NAMALWA (cell line): ENCODE measurements at places on chromosomes 11 and 22.

DNA sequence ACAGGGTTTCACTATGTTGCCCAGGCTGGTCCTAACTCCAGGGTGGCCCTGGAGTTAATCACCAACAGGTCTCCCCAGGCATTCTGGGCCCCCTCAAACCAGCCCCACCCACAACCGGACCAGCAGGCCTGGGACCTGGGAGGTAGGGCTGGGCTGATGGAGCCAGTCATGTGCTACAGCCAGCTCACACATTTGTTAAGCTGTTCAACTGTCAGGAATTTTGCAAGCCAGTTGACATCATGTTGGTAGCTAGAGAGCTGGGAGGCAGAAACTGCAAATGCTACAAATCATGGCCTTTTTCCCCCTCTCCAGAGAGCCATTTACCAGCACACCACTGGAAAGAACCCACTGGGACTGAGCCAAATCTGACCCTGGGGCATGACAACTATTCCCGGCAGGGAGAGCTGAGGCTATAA is 6.8 kb downstream of the ARHGAP1 start:
- no peak for DNase-seq

GRCh38 chr11:18564149-18564548 is 24.4 kb downstream of the UEVLD start:
- DNase-seq = no peak

DNA sequence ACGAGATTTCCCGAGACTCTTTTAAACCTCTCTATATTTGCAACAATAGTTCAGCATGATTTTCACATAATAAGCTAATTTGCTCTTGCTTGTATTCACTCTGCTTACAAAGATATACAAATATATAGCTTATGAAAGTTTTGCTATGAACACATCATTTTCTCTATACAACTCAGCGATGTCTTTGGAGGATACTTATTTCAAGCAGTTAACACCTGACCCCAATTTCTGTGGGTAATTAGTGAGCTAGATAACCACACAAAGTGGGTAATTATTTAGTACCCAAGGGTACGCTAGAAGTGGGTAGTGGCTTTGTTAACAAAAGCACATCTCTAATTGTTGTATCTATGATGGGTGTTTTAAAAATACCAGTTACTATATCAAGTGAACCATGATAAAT is 12.3 kb downstream of the BLID start:
- DNase-seq = no peak

DNA sequence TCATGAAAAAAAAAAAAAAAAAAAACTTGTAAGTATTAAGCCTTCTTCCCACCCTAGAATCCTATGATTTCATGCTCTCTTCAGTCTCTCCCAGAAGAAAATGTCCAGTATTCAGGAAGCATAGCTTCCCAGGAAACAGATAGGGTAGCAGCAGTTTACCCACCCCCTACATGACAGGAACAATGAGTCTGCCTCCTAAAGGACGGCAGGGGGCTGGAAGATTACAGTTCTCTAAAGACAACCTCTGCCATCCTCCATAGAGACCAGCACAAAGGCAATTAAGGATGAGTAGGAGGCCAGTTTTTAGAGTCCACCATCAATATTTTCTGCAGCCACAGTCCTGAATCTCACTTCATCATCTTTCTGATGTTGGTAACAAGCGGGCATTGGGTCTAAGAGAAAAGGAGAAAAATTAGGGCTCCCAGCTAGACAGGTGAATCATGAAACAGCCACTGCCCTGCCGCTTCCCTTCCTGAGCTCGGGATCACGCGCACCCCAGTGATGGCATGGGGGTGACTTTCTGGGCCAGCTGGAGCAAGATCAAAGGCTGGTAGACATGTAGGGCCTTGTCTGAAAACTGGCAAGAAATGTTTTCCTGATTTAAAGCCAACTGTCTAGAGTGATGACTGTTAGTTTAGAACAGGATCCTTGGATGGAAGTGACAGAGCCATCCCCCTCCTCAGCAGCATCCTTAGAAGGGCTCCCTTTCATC is 322.8 kb downstream of the LARGE1 start:
- no peak for DNase-seq

- DNase-seq = no peak
Observed at GRCh38 chr22:41524809-41525449, 19.3 kb downstream of the POLR3H start.

GRCh38 chr22:25689631-25690030 is 52.4 kb upstream of the MYO18B start:
- DNase-seq = no peak

DNA sequence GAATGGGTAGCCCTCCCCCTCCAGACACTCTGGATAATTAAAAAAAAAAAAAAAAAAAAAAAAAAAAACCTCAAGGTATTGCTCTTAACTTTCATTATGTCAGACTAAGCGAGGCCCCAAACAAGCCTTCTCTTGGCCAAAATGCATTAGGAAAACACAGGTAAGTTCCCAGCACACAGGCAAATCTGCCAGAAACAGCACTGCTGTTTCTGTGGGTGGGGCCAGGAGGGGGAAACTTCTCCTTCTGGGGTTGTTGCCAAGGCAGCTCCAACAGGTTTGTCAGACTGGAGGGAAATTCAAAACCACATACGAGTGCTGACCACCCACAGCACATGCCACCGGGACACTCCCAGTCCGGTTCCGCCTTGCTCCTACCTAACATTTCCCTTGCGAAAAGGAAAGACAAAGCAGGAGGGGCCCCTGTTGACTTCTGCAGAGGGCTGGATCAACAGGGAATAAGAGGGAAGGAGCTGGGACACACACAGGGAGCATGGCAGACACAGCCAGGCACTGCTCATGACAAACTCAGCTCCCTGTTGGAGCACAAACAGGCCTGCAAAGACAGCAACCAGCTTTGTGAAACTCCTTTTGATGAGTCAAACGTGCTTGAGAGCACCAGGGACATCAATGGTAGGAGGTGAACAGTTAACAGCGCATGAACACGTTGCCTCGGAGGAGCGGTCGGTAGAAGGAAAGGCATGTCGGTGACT is 55.0 kb downstream of the MYH9 start:
- no peak for DNase-seq

DNA sequence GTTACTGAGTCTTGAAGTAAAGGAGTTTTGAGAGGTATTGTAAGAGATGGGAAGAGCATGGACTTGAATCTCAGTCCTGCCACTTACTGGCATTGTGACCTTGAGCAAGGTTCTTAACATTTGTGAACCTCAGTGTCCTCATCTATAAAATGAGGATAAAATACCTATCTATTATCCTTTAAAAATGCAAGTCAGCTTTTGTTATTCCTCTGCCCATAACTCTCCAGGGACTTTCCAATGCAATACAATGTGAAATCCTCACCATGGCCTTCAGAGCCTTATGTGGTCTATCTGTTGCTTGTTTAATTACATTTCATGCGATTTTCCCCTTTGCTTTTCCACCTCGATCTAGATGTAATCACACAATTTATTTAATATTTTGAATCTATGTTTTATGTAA is 9.1 kb downstream of the TMEM135 start:
- no peak for DNase-seq

DNA sequence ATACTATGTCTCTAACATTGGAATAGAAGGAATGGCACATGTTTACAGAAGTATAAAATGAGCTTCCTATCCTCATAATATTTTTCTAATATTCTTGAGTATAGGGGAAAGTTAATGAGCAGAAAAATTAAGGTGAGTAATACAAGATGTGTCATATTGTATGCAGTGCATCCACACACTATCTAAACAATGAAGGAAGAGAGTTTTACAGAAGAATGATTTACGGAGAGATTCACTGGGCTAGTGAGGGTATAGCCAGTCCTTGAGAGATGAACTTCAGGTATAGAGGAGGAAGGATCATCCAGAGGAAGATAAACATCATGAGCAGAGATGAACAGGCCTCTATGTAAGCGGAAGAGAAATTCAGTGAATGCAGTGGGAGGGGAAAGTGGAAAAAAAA is 569.0 kb downstream of the CNTN5 start:
- no peak for DNase-seq

DNA sequence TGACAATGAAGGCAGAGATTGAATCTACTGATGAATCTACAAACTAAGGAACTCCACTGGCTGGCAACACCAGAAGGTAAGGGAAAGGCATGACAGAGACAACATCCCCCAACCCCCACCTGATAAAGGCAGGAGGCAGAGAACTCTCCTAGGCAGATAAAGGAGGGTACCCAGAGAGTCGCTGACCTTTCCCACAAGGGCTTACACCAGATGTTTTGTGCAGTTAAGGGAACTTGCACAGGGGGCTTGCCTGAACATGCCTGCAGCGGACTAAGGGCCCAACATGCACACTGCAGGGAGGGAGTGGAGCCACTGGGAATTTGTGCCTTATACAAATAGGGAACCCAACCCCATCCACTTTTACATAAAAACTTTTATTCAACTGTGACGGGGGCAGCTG is 1996.9 kb upstream of the RAG2 start:
- DNase-seq = peak; percentile 15

DNA sequence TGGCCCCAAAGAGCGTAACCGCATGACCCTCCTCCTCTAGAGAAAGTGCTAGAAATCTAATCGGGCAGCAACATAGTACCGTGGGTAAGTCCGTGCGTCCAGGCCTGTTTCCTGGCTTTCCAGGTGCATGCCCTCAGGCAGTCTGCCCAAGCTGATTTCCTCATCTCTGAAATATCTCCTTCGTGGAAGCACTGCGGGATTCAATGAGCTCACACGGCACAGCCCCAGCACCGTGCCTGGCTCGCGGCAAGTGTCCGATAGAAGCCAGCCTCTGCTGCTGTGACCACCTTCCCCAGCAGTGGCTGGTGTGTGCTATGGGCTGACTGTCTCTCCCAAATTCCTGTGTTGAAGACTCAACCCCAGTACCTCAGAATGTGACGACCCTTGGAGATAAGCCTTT is 20.7 kb downstream of the RPUSD4 start:
- DNase-seq = no peak

GRCh38 chr11:124950601-124951330 is 3.2 kb upstream of the CCDC15 start:
- DNase-seq = no peak

- no peak for DNase-seq
Observed at GRCh38 chr11:35930466-35930865, 13.4 kb upstream of the LDLRAD3 start.

DNA sequence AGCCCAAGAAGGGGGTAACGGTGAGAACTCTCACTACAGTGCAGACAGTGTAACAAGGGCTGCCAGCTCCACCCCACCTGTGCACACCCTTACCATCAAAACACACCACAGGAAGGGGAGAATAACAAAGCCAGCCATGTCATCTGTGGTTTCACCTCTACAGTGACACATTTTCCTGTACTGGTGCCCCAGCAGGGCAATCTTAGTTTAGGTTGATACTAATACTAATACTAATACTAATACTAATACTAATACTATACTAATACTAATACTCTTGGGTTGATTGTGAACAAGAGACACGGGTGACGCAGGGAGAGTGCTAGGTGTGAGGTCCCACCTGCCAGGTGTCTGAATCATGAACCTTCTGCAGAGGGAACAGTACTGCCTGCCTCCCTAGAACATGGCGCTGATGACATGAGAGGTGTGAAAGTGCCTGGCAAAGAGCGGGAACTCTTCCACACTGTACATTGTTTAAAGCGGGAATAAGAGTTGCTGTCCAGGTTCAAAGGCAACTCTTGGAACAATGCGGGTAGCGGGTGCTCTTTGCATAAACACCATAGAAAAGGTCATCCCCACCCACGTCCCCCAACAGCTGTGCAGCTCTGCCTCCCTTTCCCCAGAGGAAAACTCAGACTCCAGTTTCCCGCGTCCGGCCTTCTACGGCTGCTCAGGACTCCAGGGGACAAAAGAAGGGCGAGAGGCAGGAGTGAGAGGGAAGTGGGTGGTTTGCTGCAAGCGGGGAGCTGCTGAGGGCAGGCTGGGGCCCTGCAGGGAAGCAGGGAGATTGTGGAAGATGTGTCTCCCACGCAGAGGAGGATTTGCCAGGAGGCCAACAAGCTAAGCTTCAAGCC is 25.0 kb upstream of the TMPRSS4 start:
- no peak for DNase-seq

DNA sequence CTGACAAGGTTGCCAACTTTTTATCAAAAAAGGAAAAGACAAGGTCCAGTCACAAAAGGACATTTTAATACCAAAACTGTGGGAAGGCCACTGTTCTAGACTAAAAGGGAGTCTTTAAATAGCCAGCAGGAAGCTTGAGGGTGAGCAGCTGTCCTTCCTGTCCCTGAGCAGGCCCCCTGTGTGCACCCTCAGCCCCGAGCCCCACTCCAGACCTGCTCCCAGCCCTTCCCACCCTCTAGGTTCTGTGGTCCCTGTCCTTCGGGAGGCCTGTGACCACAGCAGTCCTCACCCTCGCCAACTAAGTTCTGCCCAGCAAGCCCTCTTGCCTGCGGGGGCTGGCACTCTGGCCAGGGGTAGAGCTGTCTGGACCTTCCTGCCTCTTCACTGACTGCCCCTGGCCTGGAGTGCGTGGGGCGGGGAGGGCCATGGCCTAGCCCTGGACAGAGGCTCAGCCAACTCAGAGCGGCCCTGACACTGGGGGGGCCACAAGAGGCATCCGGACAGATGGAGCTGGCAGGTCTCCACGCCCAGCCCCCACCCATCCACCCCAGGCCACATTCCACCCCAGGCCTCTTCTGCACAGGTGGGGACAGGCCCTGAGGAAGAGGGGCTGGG is 1.6 kb upstream of the PLXNB2 start:
- DNase-seq = no peak

DNA sequence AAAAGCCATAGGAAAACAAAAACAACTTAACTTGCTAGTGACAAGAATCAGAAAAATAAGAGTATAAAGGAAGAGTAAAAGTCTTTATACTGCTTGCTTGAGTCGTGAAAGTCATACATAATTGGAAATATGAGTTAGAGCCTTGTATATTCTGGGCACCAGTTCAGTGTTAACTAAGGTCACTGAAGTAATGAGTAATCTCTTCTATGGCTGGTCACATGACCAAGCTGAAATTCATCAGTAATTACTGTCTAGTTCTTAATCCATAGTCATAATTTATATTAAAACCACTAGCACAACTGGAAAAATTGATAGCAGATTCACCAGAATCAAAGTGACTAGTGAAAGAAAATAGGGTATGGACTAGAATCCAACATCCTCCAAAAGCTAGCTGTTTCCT is 84.4 kb upstream of the SLC5A12 start:
- no peak for DNase-seq

GRCh38 chr11:68775951-68776388 is 24.6 kb upstream of the TESMIN start:
- no peak for DNase-seq

DNA sequence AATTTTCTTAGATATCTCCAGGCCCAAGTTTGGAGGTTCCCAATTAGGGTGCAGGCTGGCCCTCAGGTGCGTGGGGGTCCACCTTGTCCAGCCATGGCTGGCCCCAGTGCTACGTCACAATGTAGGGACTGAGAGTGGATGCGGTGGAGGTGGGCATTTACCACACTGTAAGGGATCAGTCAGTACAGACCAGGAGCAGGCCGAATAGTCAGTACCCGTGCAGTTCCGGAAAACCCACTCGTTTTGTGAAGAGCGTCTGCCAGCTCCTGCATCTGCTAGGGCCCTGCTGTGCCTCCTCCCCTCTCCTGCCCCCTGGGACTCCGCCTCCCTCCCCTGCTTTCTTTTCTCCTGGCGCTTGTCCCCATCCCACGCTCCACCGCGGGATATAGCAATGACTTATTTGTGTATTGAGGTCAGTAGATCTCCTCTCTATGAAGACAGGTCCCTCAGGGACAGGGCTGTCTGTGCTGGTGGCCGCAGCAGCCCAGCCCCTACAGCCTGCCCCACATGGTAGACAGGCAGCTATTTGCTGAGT is 50.4 kb upstream of the SEPTIN5 start:
- DNase-seq = no peak

GRCh38 chr11:134328433-134328832 is 3.4 kb upstream of the GLB1L2 start:
- DNase-seq = no peak

- no peak for DNase-seq
Observed at GRCh38 chr11:109109571-109110315, 312.2 kb upstream of the C11orf87 start.
